ENCODE measurements at places on chromosomes 5 and 9. TPM values are rescaled to one million over a fixed set of nuclear protein-coding genes. Genes with fewer than 3 reads are reported as not detected.

DNA sequence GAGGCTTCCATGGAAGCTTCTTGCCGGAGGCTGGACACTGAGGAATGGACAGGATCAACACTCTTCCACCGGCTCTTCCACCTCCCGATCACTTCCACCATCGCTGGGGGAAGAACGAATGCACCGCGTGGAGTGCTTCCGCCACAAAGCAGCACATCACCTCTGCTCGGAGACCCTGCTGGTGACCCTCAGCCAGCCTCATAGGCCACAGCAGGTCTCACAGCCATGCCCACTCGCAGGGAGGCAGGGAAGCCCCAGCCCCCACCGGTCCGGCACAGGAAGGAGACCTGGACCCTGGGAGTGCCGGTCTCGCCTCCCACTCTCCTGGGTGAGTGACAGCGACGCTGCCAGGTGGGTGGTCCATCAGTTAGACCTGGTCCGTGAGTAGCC, 4.7 kb downstream of the MRPL36 start:
- no peak for DNase-seq

DNA sequence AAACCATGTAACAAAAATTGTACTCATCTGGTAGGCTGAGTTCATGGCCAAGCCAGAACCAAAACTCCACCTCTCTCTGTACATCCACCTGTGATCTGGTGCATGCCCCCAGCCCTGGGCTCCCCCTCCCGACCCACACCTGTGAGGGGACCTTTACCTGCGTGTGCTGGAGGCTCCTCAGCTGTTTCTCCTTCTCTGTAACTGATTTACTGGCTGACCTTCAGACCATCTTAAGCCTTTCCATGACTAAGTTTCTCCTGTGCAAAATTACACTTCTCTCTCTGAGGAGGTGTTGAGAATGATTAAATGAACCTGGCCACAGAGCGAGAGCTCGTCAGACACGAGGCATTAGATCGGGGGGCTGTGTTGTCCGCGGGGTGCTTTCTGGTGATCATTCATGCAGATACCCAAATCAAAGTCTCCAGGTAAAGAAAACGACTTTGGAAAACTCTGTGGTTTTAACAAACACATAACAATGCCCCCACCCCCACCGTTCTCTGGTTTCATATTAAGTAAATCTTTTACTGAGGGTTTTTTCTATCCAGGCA, 136.4 kb downstream of the SEMA5A start:
- DNase-seq = no peak

DNA sequence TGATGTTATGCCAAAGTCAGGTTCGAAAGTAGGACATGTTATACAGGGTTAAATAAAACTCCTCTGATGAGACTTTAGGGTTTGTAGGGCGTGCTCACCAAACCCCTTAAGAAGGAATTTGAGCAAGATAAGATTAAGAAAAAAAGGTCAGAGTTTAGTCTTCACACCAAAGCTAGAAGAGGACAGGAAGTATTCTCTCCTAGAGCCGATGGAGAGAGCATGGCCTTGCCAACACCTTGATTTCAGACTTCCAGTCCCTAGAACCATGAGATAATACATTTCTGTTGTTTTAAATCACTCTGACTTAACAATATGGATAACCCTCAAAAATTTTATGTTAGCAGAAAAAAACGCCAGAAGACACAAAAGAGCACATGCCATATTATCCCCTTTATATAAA, 16.3 kb upstream of the PLCXD3 start:
- DNase-seq = no peak

GRCh38 chr5:165130656-165131055, 1625.2 kb downstream of the MAT2B start:
- DNase-seq = no peak

DNA sequence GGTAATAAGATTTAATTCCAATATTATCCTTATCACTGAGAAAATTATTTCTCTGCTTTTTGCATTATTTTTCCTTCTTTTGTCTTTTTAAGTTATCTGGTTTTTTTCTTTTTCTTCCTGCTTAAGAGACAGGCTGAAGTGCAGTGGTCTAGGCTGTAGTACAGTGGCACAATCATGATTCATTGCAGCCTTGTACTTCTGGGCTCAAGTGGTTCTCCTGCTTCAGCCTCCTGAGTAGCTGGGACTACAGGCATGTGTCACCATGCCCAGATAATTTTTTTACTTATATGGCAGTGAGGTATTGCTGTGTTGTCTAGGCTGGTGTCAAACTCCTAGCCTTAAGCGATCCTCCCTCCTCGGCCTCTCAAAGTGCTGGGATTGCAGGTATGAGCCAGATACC, 93.9 kb downstream of the SLC44A1 start:
- DNase-seq = no peak

- no peak for DNase-seq
These were observed 514.2 kb downstream of the KCTD16 start for GRCh38 chr5:144684899-144685298.

GRCh38 chr5:134003817-134004625, 754 bp downstream of the VDAC1 start:
- peak; percentile 86 for DNase-seq

- DNase-seq = no peak
These were observed 36.2 kb upstream of the ANKRD55 start for GRCh38 chr5:56269216-56269927.

DNA sequence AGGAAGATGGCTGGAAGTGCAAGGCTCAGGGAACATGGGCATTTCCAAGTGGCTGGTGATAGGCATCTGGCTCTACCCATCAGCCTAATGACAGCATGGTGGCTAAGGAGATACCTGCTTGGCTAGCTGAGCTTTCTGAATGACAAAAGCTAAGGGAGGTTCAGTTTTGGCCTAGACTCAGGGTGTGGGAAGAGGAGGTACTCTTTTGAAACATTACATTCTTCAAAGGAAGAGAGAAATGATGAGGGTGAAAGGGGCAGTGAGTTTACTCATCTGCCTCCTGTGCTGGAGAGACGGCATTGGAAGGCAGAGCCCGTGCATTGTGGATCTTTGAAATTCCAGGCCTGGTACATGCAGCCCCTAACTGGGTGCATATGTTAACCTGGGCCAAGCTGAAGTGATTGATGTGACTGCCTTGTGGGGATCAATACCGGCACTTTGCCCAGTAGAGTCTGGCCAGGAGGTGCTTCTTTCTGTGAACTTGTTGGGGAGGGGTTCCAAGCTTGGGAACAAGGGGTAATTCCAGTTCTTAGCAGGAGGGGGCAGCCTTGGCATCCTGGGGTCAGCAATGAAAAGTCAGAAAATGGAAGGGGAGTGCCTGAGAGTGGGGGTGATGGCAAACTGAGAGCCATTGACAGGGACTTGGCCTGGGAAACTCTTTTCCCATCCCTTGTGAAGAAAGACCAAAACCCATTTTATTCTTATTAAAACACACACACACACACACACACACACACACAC, 108.6 kb downstream of the ACER2 start:
- DNase-seq = no peak

DNA sequence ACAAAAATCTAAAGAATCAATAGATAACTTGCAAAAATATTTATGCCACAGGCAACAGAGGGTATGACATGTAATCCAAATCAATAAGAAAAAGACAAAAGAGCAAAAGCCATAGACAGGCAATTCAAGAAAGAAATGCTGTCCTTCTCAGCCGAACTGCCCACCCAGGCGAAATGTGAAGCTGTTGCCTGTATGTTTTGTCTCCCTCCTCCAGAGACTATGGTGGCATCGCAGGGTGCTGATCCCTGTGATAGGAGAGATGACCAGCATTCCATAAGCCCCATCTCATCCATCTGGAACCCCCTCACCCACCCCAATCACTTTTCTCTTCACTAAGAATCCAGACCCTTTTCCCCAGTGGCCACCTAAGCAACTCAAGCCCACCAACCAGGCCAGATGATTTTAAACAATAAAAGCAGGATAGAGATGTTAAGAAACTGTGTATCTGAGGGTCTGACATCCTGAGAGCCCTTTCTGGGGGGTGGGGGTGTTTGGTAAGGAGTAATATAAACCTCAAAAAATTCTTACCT, 5.3 kb upstream of the ACSL6 start:
- no peak for DNase-seq

DNA sequence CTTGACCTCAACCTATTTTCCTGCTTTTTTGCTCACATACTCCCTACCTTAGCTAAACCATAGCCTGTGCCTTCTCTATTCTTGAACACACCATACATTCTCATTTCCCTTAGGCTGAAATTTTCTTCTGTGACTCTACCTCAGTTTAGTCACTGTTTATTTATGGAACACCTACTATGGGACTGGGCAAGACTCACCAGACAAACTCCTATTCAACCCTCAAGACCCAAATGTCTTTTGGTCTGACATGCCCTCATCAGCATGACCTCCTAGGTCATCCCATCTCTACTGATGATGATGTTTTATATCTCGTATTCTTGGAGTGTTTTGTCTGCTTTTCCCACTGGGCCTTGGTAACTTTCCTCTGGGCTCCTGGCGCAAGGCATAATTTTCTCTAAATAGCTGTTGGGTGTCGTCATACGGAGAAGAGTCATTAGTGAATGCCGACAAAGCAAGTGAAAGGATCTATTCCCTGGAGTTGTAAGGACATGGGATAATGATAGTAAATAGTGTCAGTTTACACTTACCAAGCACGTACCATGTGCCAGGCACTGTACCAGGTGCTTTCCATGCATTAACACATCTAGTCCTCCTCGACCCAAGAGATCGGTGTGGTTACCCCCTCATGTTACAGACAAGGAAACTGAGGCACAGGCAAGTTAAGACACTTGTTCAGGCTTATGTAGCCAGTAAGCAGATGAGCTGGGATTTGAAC, 22.4 kb upstream of the PITX1 start:
- DNase-seq = no peak

DNA sequence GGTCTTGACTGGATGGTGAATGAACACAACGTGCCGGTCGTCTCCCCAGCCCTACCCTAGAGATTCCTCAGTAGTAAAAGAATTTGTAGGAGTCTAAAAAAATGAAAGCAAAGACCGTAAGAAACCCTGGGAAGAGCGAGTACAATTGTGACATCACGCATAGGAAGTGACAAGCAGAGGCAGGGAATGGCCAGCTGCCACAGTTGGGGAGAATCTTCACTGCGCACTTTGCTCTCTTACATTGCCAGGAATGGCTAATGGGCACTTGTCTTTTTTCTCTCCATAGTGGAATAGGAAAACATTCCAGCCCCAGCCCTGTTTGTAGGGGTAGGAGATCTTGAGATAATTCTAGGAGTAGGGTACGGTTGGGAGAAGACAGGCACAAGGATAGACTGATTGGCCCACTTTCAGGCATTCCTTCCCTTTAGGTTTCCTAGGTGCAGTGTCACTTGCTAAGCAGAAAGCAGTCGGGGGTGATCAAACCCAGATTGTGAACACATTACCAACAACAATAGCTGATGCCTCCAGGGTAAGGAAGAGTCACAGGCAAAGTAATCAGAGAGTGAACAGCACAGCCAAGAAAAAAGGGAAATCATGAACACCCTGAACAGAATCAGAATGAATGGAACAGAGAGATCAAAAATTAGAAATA, 302.7 kb downstream of the MAN2A1 start:
- DNase-seq = no peak

- no peak for DNase-seq
These were observed 64.7 kb upstream of the ABCA1 start for GRCh38 chr9:104992659-104993058.

- no peak for DNase-seq
These were observed 667.2 kb upstream of the ZNF608 start for GRCh38 chr5:125413496-125414274.

DNA sequence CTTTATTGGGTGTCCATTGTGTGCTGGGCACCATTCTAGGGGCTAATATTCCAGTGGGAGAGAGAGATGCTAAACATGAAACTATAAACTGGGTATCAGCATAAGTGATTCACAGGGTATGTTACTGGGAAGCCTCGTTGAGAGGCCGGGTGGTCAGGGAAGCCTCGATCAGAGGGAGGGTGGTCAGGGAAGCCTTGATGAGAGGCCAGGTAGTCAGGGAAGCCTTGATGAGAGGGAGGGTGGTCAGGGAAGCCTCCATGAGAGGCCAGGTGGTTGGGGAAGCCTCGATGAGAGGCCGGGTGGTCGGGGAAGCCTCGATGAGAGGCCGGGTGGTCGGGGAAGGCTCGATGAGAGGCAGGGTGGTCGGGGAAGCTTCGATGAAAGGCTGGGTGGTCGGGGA, 8.9 kb upstream of the PLEKHG4B start:
- no peak for DNase-seq

GRCh38 chr9:127229691-127230417, 34.7 kb upstream of the GARNL3 start:
- DNase-seq = no peak

GRCh38 chr9:33437205-33437604, 10.2 kb downstream of the AQP3 start:
- DNase-seq = no peak

DNA sequence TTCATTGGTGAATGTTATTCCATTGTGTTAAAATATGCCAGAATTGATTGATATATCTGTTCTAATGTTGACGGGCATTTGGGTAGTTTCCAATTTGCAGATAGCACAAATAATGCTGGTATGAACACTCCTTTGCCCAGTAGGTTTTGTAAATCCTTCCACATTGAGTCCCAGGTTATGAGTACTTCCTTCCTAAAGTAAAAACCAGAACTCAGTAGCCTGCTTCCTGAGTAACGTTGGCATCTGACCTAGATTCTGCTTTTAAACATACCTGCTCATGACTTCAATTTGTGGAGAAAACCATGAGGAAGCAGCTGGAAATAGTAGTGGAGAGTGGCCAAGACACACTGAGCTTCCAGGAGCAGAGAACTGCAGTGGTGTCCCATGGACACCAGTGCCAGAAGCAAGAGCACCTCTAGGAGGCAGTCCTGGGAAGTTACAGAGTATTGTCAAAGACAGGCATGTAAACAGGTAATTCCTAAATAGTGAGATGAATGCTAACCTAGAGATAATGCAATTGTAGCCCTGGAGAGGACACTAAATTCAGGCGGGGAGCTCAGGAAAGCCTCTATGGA, 24.3 kb upstream of the RASGRF2 start:
- DNase-seq = no peak

GRCh38 chr5:30850866-30851265, 342.6 kb upstream of the CDH6 start:
- no peak for DNase-seq

DNA sequence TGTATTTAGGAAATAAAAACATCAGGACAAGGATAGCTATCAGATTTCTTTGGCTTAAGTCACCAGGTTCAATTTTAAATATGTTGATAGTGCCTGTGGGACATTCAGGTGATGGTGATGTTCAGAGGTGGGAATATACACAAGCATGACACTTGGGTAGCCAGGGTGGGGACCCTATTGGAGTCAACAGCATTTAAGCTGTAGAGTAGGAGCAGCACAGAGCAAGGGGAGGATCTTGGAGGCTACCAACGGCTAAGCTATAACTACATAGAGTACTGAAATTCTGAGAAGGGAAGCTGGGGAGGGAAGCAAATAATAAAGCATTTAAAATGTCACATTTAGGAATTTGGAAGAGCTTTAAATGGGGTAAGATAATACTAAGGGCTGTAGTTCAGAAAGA, 177.7 kb downstream of the CPLANE1 start:
- DNase-seq = no peak

ZNF79 gene
- 6.1 TPM for total RNA-seq

FAT2 gene
- total RNA-seq = not detected

ZBTB34 gene
- total RNA-seq = 6.3 TPM

ATP10B gene
- total RNA-seq = not detected

OR1J2 gene
- total RNA-seq = not detected

C9orf50 gene
- not detected for total RNA-seq

REEP2 gene
- 5.2 TPM for total RNA-seq

LCN10 gene
- 11.3 TPM for total RNA-seq
